ENCODE measurements at places on chromosomes 3 and 15. TPM values are rescaled to one million over a fixed set of nuclear protein-coding genes. Genes with fewer than 3 reads are reported as not detected.
A peak's percentile ranks its signal among the peaks of the same experiment; 100 is the strongest.

Gene MYEF2
- 0.69 TPM for total RNA-seq

DNA sequence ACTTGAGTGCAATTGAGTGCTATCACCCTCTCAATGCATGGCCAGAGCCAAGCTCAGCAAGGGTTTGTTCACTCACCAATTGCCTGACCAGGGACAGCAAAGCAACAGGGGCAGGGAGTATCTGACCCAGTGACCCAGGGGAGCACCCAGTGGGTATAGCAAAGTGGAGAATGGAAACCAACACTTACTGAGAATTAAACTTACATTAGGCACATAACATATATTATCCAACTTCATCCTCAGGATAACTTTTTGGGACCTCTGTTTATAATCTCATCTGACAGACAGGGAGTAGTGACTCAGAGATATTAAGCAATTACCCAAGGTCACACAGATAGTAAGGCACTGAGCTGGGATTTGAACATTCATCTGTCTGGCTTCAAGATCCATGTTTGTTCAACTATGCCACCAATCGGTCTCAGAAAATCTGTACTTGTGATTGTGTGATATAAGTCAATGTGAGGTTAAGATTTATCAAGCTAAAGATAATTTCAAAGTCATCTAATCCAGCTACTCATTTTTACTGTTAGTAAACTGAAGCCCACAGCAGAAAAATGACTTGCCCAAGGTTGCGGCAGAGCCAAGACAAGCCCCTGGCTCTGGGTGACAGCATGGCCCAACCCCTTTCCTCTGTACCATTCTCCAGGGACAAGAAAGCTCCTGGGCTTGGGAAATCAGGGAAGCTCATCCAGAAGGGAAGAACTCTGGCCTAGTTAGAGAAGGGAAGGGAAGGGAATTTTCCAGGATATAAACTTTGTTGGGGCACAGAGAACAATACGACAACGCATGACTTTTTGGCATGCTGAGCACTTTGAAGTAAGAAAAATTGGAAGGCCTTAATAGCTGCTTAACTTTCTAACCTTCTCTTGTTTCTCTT lies 138.0 kb upstream of the SMAD3 start:
- DNase-seq: no peak

GRCh38 chr3:17901893-17902292 lies 159.5 kb upstream of the TBC1D5 start:
- no peak for DNase-seq

DNA sequence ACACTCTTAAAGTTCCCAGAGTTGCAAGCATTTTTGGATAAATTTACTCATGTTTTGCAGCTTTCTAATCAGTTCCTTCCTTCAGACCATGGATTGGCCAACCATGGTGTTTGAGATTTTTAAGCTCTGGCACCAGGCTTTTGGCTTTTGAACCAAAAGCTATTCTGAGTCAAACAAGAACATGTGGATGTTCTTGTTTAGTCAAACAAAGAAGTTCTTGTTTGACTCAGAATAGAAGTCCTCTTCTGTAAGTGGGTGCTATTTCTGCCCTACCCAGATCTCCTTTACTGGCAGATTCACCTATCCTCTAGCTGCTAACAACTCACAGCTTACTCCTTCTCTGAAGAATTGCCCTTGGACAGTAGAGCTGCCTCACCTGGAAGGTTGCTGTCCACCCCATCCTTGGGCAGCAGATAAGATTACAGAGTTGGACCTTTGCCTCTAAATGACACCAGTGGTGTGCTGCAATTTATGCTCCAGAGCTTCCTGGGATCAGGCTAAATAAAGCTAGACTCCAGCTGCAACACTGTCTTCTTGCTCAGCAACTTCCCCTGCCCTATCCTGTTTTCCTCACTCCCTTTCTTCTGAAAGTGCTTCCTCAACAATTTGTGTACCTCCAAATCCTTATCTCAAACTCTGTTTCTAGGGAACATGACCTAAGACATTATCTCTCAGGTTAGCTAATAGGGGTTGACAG lies 65.6 kb downstream of the COL6A6 start:
- no peak for DNase-seq

GRCh38 chr3:11381563-11381962 lies 109.4 kb downstream of the ATG7 start:
- DNase-seq: no peak

- DNase-seq: no peak
Measured at GRCh38 chr15:64288577-64288976, 67.4 kb downstream of the CSNK1G1 start.

Gene CD47
- total RNA-seq: 42.5 TPM

DNA sequence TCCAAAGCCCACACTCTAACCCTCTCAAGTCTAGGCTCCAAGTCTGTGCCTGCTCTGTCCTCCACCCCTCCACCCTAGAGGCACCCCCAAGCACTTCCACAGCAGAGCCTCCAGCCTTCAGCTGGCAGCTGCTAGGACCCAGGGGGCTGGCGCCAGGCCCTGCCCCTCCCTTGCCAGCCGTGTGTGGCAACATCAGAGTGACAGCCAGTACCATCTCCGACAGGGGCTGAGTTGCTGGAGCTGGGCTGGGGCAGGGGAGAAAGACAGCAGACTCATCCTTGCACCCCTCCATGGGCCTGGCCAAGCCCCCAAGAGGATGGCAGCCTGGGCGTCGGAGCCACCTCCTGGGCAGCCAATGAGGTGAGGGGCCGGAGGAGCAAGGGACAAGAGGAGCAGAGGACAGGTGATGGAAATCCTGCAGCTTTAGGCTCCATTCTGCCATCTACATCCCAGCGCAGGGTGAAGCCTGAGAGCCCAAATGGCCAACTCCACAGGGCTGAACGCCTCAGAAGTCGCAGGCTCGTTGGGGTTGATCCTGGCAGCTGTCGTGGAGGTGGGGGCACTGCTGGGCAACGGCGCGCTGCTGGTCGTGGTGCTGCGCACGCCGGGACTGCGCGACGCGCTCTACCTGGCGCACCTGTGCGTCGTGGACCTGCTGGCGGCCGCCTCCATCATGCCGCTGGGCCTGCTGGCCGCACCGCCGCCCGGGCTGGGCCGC lies at the start of gene GPR62:
TSS of gene GPR62 (plus strand) at position 207 of the 718 bp plus-strand sequence. CDS start at position 479, 272 bp downstream.
- no peak for DNase-seq

GRCh38 chr15:36844534-36844998 lies 255.8 kb downstream of the MEIS2 start:
- no peak for DNase-seq

Gene GREM1
- total RNA-seq: 0.66 TPM

GRCh38 chr15:38189671-38190295 lies 62.9 kb upstream of the SPRED1 start:
- DNase-seq: no peak

Gene AMIGO3
- total RNA-seq: 0.32 TPM

DNA sequence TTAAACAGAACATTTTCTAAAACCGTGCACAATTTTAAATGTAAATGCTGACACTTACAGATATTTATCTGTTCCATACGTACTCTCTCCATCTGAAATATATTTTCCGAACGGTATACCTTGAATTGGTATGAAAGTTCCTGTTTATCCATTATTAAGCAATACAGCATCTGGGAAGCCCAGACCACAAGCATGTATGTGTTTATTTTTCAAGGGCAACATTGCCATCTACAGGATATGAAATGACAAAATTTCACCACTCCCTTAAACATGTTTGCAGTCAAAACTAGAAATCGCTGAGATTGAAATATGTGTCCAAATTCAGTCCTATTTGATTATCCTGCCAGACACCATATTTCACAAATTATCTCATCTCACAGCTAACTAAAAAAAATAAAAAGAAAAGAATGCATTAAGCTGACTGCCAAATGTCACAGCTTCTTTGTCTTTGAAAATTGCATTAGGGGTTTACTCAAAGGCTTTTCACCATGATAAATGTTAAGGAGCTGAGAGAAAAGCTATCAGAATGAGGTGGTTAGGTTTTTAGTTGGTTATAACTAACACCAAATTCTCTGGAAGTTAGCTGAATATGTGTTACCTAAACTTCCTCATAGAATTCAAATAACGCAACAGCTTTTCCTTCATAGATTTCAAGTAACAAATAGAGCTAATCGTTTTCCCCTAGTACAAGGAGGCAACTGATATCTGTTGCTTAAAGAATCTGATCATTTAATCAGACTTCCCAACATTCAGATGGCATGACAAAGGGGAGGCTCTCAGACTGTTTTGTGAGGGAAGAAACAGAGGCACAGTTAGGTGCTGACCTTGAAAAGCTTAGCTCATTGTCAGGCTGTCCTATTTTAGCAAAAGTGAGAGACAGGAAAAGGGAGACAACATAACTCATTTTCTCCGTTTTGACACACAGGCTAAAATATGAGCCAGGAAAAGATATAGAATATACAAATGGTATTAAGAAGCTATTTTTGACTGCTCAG lies 533.1 kb downstream of the TBL1XR1 start:
- peak; percentile 33 for DNase-seq

GRCh38 chr3:169091196-169091823 lies 572.2 kb downstream of the MECOM start:
- no peak for DNase-seq

Gene SIN3A
- total RNA-seq: 70.1 TPM

DNA sequence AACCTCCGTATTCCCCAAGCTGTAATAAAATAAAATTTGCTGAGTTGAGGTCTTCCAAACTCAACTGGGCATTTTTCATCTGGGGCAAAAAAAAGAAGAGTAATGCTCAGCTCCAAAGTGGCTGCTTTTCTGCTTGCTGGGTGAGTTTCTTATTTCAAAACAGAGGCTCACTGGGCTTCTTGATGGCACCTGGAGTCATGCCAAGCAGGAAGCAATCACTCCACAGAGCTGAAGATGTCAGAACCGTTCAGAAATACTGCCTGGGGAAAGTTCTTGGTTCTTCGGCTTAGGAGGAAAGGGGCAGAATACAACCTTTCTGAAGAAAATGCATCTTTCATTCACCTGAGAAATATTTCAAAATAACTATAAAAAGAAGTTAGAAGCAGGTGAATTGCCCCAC lies 4.1 kb downstream of the CCR9 start:
- DNase-seq: no peak

Gene COL6A5
- total RNA-seq: not detected

GRCh38 chr3:121895736-121896135 lies 1.5 kb downstream of the SLC15A2 start:
- DNase-seq: no peak

DNA sequence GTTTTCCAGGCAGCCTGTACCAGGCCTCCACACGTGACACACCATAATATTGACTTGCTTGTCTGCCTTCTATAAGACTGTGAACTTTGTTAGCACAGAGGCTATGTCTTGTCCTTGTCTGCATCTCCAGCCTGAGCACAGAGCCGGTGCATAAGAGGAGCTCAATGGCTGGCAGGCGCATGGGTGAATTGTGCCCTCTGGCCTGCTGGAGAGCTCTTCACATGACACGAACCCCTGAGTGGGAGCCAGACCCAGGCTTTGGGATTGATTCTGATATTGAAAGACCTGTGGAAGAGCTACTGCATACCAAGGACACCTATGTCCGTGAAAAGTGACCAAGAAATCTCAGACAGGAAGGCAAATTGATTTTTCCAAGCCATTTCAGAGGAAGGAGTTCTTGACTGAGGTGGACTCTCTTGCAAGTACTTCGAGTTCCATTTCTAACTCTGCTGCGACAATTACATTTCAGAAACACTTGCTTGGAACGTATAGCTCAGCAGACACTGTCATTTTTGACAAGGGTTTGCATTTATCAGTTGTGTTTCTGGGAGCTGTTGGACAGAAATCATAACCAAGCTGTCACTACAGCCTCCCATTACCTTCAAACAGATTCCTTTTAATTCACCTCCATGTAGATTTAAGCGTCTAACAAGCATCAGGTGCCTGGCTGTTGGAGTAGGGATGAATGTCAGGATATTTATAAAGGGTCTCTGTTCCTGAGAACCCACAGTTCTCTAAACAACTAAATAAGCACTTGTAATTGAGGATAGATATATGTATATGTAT lies 281.3 kb downstream of the WDR72 start:
- DNase-seq: no peak

Gene CCDC39
- not detected for total RNA-seq

Gene GHSR
- not detected for total RNA-seq

GRCh38 chr3:179801856-179802255 lies 149.0 kb downstream of the USP13 start:
- no peak for DNase-seq

- no peak for DNase-seq
Measured at GRCh38 chr3:9397906-9398699, 688 bp downstream of the SETD5 start.

Gene SAMD7
- not detected for total RNA-seq

DNA sequence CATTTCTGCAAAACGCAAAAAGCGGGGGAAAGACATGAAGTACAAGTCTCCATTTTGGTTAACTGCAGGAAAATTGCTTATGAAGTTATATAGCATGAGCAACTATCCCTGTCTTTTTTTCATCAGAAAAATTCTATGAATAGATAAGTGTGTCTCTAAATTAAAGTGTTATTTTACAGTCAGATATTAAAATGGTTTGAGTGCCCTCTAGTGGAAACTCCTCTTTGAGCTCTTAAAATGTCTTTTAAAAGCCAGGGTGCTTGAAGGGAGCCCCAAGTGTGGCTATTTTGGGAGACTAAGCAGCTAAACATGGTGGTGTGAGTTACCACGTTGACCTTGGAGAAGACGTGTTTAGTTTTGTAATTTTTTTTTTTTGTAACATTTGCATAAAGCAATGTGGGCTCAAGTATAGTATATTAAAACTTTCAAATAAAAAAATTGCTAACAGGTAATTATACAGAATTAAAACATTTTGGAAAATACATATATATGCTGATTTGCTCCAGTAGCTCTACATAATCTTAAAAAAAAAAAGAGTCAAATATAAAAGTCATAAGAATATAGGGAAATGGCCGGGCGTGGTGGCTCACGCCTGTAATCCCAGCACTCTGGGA lies 77.2 kb downstream of the PPP2R3A start:
- peak; percentile 37 for DNase-seq

- no peak for DNase-seq
Measured at GRCh38 chr3:133209871-133210550, 171.8 kb downstream of the TMEM108 start.

DNA sequence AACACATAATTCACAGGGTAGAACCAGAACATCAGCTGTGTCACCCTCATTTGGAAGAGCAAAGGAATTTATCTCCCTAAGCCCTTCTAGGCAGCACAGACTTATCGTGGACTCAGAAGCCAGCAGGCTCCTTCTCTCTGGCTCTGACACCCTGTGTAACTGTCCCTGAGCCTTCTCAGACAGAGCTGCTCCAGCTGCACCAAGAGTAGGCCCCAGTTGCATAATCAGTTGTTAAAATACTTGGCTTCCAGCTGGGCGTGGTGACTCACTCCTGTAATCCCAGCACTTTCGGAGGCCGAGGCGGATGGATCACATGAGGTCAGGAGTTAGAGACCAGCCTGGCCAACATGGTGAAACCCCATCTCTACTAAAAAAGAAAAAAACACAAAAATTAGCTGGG lies 49.4 kb upstream of the ACVR2B start:
- DNase-seq: no peak
